ENCODE measurements at places on chromosomes 2 and 18. TPM values are rescaled to one million over a fixed set of nuclear protein-coding genes. Genes with fewer than 3 reads are reported as not detected.

Gene APOB
- total RNA-seq: under 0.01 TPM

Gene SULT1C2
- not detected for total RNA-seq

Gene CFC1
- total RNA-seq: not detected

Gene MYO3B
- total RNA-seq: not detected

Gene TCF23
- not detected for total RNA-seq

Gene AKAIN1
- total RNA-seq: not detected

Gene UGT1A4
- total RNA-seq: not detected

Gene NDC80
- 15.3 TPM for total RNA-seq

Gene KLHL41
- total RNA-seq: 0.28 TPM

Data from IMR-90 (cell line).